ENCODE measurements at places on chromosomes 12 and 14.

- DNase-seq: no peak
These were observed 66.5 kb downstream of the PLEKHG3 start for GRCh38 chr14:64770751-64771150.

- DNase-seq: no peak
These were observed 292.4 kb upstream of the TBX3 start for GRCh38 chr12:114976372-114976771.

GRCh38 chr12:19198272-19198671 is 68.7 kb downstream of the PLEKHA5 start:
- no peak for DNase-seq

GRCh38 chr12:79124385-79124784 is 259.8 kb downstream of the SYT1 start:
- no peak for DNase-seq

DNA sequence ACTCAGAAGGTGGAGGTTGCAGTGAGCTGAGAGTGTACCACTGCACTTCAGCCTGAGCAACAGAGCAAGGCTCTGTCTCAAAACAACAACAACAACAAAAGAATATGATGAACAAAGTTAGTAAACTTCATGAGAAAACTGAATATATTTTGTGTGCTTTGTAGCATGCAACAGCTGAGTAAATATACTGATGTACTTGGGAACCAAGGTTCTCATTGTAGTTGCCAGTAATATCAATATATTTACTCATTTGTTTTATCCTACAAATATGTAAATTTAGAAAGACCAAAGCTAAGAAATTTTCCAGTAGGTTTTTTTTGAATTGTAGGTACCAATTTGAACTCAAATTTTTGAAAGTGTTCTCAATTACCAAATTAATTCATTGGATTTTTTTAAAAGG is 127.2 kb downstream of the IPO8 start:
- no peak for DNase-seq

GRCh38 chr12:11799502-11799873 is 150.0 kb downstream of the ETV6 start:
- no peak for DNase-seq

- DNase-seq: no peak
These were observed 10.7 kb downstream of the MOAP1 start for GRCh38 chr14:93173943-93174395.

GRCh38 chr14:105471297-105471821 is 3.3 kb upstream of the CRIP2 start:
- no peak for DNase-seq

- DNase-seq: no peak
These were observed 616.3 kb downstream of the LRFN5 start for GRCh38 chr14:42222924-42223471.

DNA sequence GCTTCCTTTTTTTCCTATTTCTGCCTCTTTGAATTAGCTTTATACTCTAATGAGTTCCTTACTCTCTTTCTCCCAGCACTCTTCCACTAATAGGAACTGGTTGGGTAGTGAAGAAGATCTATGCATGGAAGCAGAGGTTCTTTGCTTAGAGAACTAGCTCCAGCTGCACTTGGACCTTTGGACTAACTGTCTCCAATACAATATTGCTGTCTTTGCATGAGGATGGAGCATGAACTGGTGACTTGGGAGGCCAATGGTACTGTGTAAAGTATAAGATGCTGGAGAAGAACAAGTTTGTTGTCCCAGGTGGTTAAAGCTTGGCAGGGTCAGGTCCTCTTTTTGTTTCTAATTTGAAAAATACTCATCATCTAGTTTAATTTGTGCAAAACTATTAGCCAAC is 2.4 kb upstream of the GLS2 start:
- no peak for DNase-seq

DNA sequence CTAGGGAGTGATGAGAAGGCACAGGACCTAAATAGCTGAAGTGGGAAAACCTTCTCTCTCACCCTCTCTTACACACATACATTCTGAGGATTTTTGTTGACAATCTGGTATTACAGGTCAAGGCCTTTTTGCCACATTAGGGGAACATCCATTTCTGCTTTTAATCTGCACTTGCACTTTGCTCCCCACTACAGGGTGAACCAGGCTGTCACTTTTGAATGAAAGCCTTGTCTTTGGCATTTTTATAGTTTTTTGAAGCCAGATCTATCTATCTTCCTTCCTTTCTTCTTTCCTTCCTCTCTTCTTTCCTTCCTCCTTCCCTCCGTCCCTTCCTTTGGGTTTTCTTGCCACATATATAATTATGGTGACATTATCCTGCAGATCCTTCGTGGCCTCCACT is 165.9 kb upstream of the OTX2 start:
- no peak for DNase-seq

DNA sequence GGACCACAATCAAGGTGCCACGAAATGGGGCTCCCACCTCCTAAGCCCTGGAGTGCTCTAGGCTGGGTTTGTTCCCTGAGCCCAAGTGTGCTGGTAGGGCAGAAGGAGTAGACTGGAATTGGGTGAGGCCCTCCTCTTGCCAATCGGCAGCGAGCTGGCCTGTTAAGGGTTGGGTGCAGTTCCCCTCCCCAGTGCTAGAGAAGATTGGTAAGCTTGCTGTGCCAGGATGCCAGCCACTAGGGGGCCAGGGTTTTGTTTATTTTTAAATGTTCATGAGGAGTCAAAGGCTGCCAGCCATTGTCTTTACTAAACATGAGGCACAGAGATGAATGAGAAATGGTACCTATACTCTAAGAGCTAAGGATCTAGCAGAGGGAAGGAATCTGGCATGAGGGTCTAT is 79.7 kb downstream of the SPTB start:
- DNase-seq: no peak

DNA sequence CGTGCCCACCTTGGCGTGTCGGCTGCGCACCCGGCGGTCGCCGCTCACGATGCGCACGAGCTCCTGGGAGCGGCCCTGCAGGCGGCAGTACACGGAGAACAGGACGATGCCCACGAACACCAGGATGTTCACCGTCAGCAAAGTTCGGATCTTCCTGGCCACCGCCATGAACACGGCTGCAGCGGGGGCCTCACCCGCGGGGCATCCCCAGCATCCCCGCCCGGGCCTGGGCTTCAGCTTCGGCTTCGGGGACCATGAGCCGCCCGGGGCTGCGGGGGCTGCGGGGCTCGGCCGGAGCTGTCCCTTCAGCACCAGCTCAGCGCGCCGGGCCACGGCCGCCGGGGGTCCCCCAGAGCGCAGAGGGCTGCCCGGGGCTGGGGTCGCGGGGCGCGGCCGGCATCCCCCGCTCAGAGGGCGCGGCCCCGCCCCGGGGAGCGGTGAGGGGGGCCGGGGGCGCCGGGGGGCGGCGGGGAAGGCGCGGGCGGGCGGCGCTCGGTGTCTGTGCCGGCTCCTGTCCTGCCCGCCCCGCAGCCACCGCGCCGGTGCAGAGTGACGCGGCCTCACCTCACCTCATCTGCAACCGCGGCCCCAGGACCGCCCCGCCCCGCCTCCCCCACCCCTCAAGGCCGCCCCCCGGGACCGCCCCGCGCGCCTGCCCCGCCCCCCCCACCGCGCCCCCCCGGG is at the start of gene GALNT9:
TSS of gene GALNT9 (minus strand) at position 554 of the 684 bp plus-strand sequence. CDS start at position 168, 386 bp downstream.
- DNase-seq: no peak

DNA sequence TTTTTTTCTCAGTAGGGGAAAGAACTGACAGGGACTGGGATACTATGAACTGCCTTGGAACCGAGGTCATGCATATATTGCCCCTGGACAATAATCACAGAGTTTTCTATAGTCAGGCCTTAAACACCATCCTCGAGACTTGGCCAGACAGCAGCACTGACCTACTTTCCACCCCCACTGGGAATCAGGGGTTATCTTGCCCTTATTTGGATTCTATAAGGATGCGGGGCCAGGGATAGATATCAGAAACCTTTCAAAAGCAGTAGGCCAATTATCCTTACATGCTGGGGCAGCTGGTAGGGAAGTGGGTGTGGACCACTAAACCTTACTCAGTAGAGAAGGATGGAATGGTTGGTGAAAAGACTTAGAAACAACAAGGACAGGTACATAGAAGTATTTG is 2.0 kb downstream of the ZNF219 start:
- no peak for DNase-seq

GRCh38 chr12:52073531-52074381 is 4.0 kb downstream of the ATG101 start:
- DNase-seq: no peak

- DNase-seq: no peak
These were observed 170.9 kb upstream of the RTL1 start for GRCh38 chr14:101074196-101075024.

DNA sequence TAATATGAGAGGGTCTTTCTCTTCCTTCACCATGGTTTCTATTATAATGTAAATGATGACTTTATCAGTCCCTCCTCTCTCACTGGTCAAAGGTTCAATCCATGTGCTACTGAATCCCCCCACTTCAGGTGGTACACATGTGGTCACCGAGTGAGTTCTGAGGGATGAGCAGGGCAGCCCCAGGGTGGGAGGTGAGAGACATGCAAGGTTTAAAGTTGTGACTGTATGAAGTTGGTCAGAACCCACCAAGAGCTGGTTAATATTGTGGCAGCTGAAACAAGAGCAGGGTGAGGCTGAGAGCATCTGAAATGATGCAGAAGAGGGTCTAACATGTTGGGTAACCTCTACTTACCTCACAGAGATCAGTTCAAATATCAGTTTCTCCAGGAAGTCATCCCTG is 444.7 kb upstream of the FBXO33 start:
- no peak for DNase-seq

- no peak for DNase-seq
These were observed 418.7 kb downstream of the NRXN3 start for GRCh38 chr14:78588906-78589305.

DNA sequence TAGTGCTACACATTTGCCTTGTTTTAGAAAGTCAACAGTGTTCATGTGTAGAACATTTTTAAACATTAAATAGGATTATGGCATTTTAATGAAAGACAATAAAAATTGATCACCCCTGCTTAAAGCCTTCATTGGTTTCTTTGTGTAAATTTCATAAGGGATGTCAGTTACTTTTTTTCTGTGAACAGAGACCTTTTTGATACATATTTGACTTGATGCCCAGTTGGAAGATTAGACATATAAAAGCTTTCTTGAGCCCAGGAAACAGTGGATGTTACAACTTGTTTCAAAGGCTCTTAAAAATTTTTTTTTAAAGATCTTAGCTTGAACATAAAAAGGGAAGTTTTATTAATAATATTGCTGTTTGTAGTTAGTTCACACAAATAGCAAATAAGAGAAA is 168.7 kb upstream of the PDZRN4 start:
- DNase-seq: no peak

DNA sequence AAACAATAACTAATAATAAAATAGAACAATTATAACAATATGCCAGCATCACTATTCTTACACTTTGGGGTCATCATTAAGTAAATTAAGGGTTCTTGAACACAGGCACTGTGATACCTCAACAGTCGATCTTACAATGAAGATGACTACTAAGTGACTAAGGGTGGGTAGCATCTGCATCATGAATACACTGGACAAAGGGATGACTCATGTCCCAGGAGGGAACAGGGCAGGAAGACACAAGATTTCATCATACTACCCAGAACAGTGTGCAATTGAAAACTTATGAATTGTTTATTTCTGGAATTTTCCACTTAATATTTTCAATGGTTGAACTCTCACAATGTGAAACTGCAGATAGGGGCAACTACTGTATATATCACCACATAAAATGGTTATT is 19.7 kb downstream of the TSPAN19 start:
- DNase-seq: no peak

- DNase-seq: peak; percentile 97
These were observed 14.6 kb upstream of the PNMA1 start for GRCh38 chr14:73728717-73729330.

DNA sequence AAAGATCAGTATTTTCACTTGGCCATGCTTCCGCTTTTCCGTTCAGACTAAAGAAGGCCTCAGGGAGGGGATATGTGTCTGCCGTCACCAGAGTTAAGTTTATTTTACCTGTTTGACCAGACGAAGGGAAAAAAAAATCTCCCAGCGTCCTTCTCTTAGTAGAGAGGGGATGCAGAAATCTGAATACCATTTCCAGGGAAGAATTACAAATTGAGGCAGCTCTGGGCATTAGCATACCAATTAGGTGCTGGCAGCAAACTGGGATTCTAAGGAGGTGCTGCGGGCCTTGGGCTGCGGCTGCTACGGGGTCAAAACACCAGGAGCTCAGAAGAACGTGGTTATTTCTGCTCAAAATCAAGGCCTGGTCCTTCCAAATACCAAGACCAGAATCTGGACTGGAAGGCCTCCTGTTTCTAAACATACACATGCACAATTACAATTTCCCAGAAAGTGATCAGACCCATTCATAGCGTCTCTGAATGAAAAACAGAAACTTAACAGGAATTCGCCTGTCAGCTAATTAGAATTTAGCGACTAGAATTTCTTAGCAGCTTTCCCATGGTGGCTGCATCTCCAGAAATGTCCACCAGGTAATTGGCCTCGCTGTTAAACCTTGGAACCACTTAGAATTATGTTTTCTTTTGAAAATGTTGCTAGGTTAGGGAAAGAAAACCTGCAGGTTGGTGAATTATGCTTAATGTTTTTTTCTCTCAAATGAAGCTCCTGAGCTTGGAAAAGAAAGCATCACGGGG is 617.0 kb downstream of the VRK1 start:
- DNase-seq: no peak

GRCh38 chr14:81068176-81068782 is 112.9 kb downstream of the TSHR start:
- DNase-seq: no peak

DNA sequence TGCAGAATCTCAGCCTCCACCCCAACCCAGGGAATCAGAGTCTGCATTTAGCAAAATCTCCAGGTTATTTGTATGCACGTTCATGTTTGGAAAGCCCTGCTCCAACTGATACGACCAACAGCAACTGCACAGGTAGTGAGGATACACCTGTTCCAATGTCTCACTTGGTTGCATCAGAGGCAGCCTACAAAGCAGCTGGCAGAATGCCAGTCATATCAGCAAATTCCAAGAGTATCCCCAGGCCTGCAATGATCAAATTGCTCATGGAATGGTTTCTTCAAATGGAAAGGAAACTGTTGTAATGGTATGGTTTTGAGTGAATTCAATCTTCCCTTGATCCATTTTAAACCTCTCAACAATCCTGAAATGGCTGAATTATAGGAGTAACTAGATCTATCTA is 75.4 kb downstream of the GRIP1 start:
- DNase-seq: no peak

- DNase-seq: no peak
These were observed 215.7 kb downstream of the CPNE8 start for GRCh38 chr12:38689704-38690103.

GRCh38 chr14:52926953-52927352 is 23.9 kb downstream of the FERMT2 start:
- no peak for DNase-seq
